ENCODE measurements at places on chromosomes 11 and 22.

GRCh38 chr11:100353083-100353482 is 334.0 kb upstream of the ARHGAP42 start:
- no peak for DNase-seq
- H3K27ac ChIP-seq = no peak overlapping the region

GRCh38 chr11:126148317-126148716 is 63.1 kb downstream of the RPUSD4 start:
- no peaks in the 10 kb centered on the region for H3K4me1 ChIP-seq
- no peak overlapping the region for H3K27ac ChIP-seq
- H3K27me3 ChIP-seq = peaks cover 9% of the 10 kb centered on the region
- H3K36me3 ChIP-seq = peaks cover 7% of the 10 kb centered on the region
- no peak overlapping the region for H3K4me3 ChIP-seq

- H3K36me3 ChIP-seq = no peaks in the 10 kb centered on the region
- peak overlapping the region; percentile 83 for H3K27ac ChIP-seq
- no peaks in the 10 kb centered on the region for H3K27me3 ChIP-seq
These were observed 775 bp downstream of the SLC2A11 start for GRCh38 chr22:23858484-23858815.

DNA sequence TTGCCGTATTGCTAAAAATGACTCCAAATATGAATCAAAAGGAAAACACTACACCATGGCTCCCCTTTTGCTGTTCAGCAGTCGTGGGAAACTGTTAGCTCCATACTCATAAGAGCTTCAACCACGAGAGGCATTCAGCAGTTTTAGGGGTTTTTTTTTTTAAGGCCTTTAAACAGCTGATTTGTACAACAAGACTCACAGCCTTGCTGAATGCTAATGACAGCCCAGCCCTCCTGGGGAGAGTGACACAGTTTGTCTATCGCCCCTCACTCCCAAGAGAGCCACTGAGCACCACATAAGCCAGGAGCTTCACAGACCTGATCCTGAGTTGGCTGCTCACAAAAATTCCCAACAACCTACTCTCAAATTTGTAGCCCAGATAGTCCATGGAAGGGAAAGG is 32.4 kb downstream of the GALNT18 start:
- no peaks in the 10 kb centered on the region for H3K36me3 ChIP-seq
- no peak for DNase-seq
- H3K4me3 ChIP-seq = no peak overlapping the region
- peaks cover 7% of the 10 kb centered on the region for H3K4me1 ChIP-seq

GRCh38 chr11:125591649-125592304 is 875 bp upstream of the STT3A start:
- H3K4me1 ChIP-seq = peaks cover 32% of the 10 kb centered on the region
- H3K4me3 ChIP-seq = peak overlapping the region; percentile 85
- peak; percentile 62 for DNase-seq
- H3K36me3 ChIP-seq = peaks cover 18% of the 10 kb centered on the region

- no peak overlapping the region for H3K27ac ChIP-seq
- no peak overlapping the region for H3K4me3 ChIP-seq
- peaks cover 19% of the 10 kb centered on the region for H3K27me3 ChIP-seq
- H3K4me1 ChIP-seq = peaks cover 5% of the 10 kb centered on the region
- no peaks in the 10 kb centered on the region for H3K36me3 ChIP-seq
These were observed 13.8 kb upstream of the JAM3 start for GRCh38 chr11:134055029-134055428.

DNA sequence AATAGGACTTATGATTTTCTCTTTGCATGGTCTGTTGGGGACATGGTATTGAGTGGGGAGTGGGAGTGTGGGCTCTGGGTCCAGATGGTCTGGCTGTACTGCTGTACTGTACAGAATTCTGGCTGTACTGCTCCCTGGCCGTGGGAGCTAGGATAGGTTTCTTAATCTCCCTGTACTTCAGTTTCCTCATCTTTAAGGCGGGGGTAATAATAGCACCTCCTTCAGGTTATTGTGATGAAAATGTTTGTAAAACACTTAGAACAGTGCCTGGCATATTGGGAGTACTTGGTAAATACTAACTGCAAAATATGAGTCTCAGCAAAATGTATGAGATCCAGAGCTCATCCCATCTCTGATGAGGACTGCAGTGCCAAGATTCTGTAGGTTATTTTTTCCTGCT is 198.6 kb downstream of the KIF18A start:
- no peak for DNase-seq
- H3K27ac ChIP-seq = no peak overlapping the region
- no peaks in the 10 kb centered on the region for H3K4me1 ChIP-seq
- H3K4me3 ChIP-seq = no peak overlapping the region

- H3K27ac ChIP-seq = no peak overlapping the region
- no peak for DNase-seq
- H3K4me1 ChIP-seq = no peaks in the 10 kb centered on the region
- H3K4me3 ChIP-seq = no peak overlapping the region
- no peaks in the 10 kb centered on the region for H3K27me3 ChIP-seq
These were observed 363.0 kb downstream of the SOX6 start for GRCh38 chr11:15993345-15993744.

DNA sequence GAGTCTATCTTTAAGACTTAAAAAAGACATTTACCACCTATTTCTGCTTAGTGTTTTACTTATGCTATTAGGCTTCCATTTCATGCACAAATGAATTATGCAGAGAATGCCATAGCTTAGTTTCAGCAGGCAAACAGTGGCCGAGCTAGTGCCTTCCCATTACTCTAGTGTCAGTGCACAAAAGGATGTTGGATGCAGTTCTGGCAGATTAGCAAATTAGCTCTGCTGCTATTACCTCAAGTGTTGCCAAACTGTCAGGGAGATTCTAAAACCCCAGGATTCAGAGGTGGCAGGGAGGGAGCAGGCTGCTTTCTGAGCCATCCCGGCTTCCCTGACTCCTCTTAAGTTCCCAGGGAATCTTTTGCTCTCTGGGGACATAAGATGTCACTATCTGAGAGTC is 209.4 kb upstream of the NCAM1 start:
- DNase-seq = no peak
- no peaks in the 10 kb centered on the region for H3K4me1 ChIP-seq
- H3K4me3 ChIP-seq = no peak overlapping the region
- H3K36me3 ChIP-seq = no peaks in the 10 kb centered on the region

DNA sequence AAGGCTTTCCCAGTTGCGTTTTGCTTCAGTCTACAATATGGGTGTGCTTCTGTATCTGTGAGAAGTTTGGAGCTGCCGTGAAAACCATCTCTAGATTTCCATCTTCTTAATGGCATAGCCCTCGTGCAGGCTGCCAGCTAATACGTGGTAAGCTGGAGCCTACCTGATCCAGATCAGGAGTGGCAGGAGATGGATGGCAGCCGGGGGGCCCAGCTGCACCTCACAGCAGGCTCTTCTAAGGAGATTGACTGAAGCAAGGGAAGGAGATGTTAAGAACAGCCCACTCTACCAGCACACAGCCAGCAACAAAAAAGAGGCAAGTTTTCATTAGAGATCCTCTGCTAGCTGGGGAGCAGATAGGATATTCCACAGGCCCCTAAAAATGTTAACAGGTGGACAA is 115.5 kb downstream of the MSANTD4 start:
- H3K36me3 ChIP-seq = no peaks in the 10 kb centered on the region
- no peaks in the 10 kb centered on the region for H3K27me3 ChIP-seq
- H3K27ac ChIP-seq = no peak overlapping the region
- DNase-seq = no peak
- no peak overlapping the region for H3K4me3 ChIP-seq

DNA sequence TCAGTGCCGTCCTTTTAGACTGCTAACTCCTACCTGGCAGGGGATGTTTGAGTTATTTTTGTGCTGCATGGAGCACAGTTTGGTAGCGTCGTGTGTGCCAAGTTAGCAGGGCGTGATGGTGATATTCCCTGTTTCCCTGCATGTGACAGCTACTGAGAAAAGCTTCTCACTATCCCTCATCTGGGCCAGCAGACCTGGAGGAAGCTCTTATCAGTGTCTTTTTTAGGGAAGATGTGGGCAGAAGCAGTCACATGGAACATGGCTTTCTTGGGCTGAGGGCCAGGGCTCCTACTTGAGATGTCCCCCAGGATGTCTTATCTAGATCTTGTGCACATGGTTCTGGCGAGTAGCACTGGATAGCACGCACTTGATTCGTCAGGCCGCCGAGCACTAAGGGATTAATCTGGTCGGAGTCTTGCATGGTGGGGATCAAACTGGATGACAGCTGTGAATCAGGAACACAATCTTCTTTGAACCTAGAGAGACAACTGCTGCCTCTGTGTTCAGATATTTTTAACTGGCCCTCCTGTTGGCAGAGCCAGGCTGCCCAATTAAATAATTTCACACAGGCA is 33.8 kb downstream of the TECTA start:
- no peak for DNase-seq
- H3K36me3 ChIP-seq = no peaks in the 10 kb centered on the region
- H3K27ac ChIP-seq = no peak overlapping the region

DNA sequence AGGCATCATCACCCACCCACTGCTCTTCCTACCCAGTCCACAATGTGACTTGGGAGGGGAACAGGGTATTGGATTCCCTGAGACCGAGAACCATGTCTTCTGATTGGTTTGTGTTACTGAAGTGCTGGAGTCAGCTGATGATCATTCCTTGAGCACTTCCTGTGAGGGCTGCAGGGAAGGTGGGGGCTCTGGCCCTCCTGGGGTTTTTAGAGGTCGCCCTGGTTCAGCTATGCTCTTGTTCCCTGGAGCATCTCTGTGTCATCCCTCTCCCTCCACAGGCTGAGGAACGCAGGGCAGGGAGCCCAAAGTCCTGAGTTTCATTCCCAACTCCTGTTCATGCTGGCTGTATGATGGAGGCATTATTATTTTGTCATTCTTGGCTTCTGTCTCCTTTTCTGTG is 6.7 kb downstream of the ZC3H7B start:
- no peaks in the 10 kb centered on the region for H3K27me3 ChIP-seq
- peaks cover 38% of the 10 kb centered on the region for H3K4me1 ChIP-seq
- H3K36me3 ChIP-seq = no peaks in the 10 kb centered on the region
- H3K4me3 ChIP-seq = no peak overlapping the region
- H3K27ac ChIP-seq = no peak overlapping the region

- H3K36me3 ChIP-seq = no peaks in the 10 kb centered on the region
- H3K27ac ChIP-seq = no peak overlapping the region
- no peak for DNase-seq
- no peak overlapping the region for H3K4me3 ChIP-seq
- H3K4me1 ChIP-seq = no peaks in the 10 kb centered on the region
These were observed 11.1 kb downstream of the PRDM11 start for GRCh38 chr11:45157247-45158209.

DNA sequence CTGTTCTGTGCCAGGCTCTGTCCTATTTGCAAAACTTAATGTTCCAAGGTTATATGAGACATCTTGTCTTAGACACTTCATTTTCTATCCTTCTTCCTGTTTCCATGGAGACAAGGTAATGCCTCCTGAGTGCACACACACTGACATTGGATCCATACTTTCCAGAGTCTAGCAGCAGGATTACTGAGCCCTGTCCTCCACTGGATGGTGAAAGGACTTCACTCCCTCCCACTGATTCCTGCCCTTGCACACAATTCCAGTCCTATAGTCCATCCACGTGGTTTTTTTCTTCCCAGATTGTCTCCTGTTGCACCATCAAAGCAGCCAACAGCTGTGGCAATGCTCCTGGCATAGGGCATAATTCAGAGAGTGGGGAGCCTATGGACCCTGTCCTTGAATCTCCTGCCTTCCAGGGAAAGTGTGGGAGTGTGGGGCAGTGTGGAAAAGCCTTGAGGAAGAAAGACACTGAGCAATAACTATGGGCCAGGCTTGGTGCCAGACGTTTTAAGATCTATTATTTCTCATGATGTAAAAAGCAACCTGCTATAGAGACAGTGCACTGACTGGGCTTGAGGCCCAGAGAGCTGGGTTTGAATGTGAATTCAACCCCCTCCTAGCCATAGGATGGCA is 31.3 kb downstream of the SERPINH1 start:
- no peak overlapping the region for H3K27ac ChIP-seq
- H3K27me3 ChIP-seq = no peaks in the 10 kb centered on the region
- no peaks in the 10 kb centered on the region for H3K36me3 ChIP-seq

DNA sequence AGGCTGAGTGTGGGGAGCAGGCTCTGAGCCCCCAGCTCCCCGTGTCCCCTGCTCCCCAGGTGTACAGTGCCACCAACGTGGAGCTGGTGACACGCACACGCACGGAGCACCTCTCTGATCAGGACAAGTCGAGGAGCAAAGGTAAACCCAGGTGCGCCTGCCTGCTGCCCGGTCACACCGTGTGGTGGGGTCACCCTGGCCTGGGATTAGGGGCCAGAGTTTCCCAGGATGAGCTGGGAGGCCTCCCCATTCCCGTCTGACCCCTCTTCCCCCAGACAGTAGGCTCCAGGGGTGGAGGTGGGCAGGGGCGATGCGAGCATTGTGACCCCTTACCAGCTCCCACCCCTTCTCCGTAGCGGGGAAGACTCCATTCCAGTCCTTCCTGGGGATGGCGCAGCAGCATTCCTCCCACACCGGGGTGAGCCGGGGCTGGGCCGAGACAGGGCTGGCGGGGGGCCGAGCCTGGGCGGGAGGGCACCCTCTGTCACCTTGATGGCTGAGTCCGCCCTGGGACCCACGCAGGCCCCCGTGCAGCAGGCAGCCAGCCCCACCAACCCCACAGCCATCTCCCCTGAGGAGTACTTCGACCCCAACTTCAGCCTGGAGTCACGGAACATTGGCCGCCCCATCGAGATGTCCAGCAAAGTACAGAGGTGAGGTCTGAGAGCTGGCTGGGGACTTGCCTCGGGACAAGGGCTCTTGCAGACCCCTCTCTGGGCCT is 3.7 kb upstream of the SSH3 start:
- no peak overlapping the region for H3K4me3 ChIP-seq
- H3K4me1 ChIP-seq = peaks cover 6% of the 10 kb centered on the region
- no peaks in the 10 kb centered on the region for H3K27me3 ChIP-seq
- peaks cover 23% of the 10 kb centered on the region for H3K36me3 ChIP-seq
- H3K27ac ChIP-seq = no peak overlapping the region

GRCh38 chr22:44071781-44072326 is 47.8 kb downstream of the PARVB start:
- no peaks in the 10 kb centered on the region for H3K36me3 ChIP-seq
- peaks cover 12% of the 10 kb centered on the region for H3K27me3 ChIP-seq
- no peak for DNase-seq
- H3K27ac ChIP-seq = no peak overlapping the region
- H3K4me3 ChIP-seq = no peak overlapping the region

- H3K4me1 ChIP-seq = no peaks in the 10 kb centered on the region
- no peak overlapping the region for H3K4me3 ChIP-seq
- H3K27me3 ChIP-seq = no peaks in the 10 kb centered on the region
These were observed 673 bp upstream of the MYO7A start for GRCh38 chr11:77127235-77127911.

GRCh38 chr22:45212992-45213751 is 27.5 kb downstream of the KIAA0930 start:
- H3K36me3 ChIP-seq = no peaks in the 10 kb centered on the region
- H3K27me3 ChIP-seq = no peaks in the 10 kb centered on the region
- no peak for DNase-seq
- no peak overlapping the region for H3K27ac ChIP-seq

All from natural killer cell treated with Interleukin-12 subunit alpha and Interleukin-12 subunit beta and Interleukin-15 and Interleukin-18, amount 100 ng/mL, for 72 hours (primary cell).